ENCODE measurements at places on chromosomes 7 and 10.

GRCh38 chr10:78890506-78890905, 178.3 kb upstream of the ZMIZ1 start:
- no peak for DNase-seq

DNA sequence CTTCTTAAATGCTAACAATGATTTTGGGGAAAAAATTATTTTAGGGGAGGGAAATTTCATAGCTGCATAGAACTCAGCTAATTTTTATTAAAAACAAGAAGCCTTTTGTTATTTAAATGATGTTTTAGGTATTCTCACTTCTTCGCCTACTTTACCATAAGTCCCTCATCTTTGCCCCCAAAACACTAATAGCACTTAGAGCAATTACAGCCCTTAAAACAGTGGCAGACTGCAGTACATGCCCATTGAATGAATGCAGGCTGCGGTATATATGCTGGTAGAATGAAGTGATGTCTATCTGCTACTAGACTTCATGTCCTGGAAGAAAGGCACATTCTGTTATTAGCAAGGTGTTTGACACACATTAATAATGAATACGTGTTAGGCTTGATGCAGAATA, 2.9 kb upstream of the SPAG6 start:
- no peak for DNase-seq

DNA sequence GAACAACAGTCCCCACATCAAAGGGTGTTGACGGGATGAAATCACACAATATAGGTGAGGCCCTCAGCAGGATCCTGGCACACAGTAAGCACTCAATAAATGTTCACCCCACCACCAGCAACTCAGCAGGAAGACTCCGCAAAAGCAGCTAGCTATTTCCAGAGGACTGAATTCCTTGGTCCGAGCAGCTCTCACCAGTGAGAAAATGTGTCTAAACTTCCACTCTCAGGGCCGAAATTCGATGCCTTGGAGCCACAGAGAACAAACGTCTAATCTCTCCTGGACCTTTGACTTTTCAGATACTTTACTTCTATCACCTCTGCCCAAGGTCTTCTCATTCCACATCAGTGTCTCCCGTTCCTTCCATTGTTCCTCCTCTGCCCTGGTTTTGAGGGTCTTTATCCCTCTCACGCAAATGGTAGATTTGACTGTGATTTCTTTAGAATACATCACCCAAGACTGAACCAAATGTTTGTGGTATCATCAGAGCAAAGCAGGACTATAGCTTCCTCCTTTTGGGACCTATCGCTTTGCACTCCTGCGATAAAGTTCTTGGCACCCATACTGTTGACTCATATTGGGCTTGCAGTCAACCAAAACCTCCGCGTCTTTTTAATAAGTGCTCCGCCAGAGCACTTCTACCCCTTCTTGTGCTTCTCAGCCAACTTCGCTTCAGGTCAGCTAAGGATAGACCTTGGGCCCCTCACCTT, 903 bp upstream of the NT5C2 start:
- DNase-seq = no peak

- DNase-seq = no peak
These were observed 51.1 kb downstream of the ASB13 start for GRCh38 chr10:5615316-5615715.

DNA sequence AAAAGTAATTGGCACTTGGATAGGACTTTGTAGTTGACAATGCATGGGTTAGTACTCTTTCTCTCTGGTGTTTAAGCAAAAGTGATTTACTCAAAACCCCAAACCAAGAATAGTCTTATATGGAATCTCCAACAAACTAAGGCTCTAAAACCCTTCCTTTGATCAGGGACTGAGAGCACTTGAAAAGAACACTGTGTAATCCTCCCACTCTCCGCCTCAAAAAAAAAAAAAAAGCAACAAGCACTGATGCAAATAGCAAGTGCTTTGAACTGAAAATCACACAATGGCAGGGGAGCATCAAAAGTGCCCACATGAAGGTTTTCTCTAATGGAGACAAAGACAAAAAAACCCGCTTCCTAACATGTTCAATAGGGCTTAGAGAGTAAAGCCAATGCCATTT, 467.9 kb upstream of the AUTS2 start:
- DNase-seq = no peak

DNA sequence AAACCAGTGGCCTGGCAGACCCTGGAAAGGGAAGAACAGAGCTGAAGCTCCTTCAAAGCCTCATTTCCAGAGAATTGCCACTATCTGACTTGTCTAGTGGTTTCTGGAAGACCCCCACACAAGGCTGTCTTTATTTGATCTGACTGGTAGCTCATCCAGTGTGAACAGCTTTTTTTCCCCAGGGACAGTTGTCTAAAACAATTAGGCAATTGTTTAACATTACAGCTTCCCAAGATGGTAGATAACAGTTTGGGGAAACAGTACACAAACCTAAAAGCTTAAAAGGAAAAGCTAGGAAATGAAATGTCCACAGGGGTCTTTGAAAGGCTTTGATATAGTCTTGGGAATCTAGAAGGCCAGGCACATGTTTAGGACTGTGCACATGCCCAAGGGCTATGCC, 203.4 kb upstream of the CTBP2 start:
- DNase-seq = no peak

All from GDM1 (cell line).